Stimulated activated CD4-positive, alpha-beta T cell treated with anti-CD3 and anti-CD28 coated beads, Interleukin-15, amount 100 ng/mL, for 1 hour (primary cell): ENCODE measurements at places on chromosomes 11 and 22.

- no peak for DNase-seq
Measured at GRCh38 chr11:111524056-111524455, 9.5 kb downstream of the HOATZ start.

GRCh38 chr22:42892156-42892555, 35.1 kb upstream of the ARFGAP3 start:
- no peak for DNase-seq

GRCh38 chr11:106410902-106411301, 333.4 kb downstream of the AASDHPPT start:
- no peak for DNase-seq

DNA sequence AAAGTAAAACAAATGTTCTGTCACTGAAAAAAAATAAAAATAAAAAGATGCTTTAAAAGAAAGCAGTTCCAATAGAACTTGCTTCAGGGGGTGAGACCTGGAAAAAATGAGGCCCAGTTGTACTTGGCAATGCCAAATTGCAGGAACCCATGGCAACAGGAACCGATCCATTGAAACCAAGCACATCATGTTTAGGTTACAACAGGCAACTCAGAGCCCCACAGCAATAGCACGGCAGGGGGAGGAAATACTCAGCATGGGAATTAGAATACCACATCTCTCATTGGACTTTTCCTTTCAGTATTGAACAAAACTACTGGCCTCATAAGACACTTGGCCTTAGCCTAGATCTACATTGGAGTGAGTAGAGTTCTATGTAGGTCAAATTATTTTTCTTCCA, 84.3 kb downstream of the MSANTD4 start:
- no peak for DNase-seq

DNA sequence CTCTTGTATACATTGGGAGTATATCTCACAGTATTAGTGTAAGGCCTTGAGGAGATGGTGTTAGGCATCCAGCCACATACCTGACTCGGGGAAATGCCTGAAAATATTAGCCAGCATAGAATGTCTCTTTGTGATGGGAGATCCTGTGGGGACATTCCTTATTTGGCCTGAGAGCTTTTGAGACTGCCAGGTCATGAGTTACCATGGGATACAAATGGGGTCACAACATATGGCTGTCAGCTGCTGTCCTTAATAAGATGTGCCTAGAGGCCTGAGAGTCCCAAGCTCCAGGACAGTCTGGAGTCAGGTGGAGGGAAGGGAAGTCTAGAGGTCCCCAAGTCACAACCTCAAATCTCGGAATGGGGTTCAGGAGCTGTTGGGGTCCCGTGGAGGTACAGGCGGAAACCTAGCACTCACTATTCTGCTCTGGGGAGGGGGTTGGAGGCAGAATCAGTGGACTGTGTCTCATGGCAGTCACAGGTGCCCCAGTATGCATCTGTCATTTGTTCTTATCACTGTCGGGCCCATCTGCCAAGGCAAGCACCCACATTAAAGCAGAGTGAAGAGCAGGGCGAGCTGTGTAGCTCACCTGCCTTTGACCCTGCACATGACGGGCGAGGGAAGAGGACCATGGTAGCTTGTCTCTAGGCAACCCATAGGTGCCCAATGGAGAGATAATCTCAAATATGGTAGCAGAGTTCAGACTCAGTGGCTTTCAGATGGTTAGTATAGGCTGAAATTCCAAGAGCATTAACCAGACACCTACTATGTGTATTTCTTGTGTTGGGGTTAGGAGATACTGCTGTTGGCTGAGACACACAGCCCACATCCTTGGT, 29.9 kb downstream of the KCNQ1OT1 start:
- DNase-seq, result no peak

GRCh38 chr22:48822278-48823233, 1005.1 kb downstream of the BRD1 start:
- no peak for DNase-seq

DNA sequence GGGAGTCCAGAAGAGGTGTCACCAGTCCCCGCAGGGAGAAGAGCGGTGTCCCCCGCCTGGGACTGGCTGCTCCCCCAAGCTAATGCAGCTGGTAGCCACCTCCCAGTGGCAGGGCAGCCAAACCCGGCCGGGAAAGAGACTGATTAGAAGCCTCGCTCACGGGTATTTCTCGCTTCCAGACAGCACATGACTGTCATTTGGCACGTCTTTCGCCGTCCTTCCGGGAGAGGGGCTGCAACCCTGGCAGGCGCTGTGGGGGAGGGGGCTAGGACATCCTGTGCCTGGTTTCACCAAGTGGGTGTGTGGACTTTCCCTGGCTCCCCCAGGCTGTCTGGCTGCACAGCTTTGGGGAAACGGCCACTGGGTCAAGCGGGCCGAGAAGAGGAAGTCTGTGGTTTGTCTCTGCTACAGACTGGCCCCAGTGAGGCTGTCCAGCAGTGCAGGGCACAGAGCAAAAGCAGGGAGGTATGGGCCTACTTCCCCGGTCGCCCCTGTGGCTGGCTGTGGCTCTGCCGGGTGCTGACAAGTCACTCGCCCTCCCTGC, 3.8 kb downstream of the CD81 start:
- no peak for DNase-seq

- DNase-seq, result no peak
Measured at GRCh38 chr11:71066311-71066710, 186.1 kb downstream of the SHANK2 start.

- DNase-seq, result no peak
Measured at GRCh38 chr22:36371920-36372319, 15.8 kb downstream of the MYH9 start.

- DNase-seq, result no peak
Measured at GRCh38 chr11:35780951-35781860, 118.6 kb downstream of the TRIM44 start.

DNA sequence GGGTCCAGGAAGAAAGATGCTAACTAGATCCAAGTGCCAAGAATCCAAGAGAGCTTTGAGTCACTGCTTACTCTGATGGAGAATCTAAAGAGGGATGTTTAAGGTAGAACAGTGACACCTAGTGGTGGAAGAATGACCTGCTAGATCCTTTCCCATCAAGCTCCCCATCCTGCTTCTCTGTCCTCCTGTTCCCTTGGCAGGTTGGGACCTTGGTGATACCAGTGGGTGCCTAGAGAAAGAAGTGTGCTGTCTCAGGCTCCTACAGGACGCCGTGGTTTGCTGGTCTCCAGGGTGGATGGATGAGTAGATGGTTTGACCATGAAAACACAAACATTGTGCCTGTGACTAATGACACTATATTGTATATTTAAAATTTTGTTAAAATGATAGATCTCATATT, 383.7 kb downstream of the TMEM135 start:
- DNase-seq, result no peak

GRCh38 chr11:11329062-11329806, 23.8 kb downstream of the CSNK2A3 start:
- DNase-seq, result no peak

GRCh38 chr11:4381901-4382300, 11.6 kb downstream of the TRIM21 start:
- no peak for DNase-seq

DNA sequence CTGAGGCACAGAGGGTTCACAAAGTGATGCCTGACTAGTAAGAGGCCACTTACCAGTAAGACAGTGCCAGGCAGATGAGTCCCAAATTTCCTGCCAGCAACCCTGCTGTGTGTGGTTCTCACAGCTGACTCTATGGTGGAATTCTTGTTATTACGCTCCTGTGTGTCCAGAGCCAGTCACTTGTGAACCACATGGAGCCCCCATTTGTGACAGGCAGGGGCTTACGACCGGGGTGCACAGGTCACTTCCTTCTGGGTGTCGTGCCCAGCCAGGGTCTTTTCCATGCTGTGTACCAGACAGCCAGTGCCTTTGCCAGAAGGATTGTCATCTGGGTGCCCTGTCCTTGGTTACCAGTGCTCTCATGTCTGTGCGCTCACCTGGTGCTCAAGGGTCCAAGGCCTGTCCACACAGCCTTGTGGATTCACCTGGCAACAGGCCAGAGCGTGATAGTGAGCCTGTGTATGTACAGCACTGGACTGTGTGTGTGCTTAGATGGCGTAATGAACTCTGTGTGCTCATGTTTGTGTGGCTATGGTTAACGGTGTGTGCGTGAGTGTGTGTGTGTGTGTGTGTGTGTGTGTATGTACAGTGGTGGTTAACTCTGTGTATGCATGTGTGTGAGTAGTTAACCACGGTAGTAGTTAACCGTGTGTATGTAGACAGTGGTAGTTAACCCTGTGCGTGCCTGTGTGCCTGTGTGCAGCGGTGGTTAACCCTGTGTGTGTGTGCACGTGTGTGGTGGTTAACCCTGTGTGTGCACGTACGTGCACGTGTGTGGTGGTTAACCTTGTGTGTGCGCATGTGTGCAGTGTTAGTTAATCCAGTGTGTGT, 18.6 kb downstream of the GRAMD4 start:
- no peak for DNase-seq

DNA sequence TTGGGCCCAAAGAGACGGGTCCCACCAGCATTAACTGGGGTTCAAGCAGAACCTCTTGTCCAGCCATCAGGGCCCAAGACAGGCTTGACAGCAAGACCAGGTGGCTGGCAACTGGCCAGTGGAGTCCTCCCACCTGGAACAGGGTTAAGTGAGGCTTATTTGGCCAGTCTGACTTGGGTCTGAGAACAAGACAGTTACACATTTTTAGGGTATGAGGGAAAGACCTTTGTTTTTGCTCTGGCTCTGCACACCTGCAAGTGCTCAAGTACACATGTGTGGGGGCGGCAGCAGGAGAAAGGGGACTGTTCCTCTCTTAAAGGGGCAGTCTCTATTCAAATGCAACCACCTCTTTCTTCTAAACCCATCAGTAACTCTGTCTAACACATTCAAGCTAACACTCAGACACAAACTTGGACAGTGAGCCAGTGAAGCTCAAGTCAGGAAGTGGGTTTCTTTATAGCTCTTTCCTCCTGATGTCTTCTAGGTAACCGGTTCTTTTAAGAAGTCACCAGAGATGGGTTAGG, 116.2 kb downstream of the ETS1 start:
- DNase-seq, result no peak

- DNase-seq, result no peak
Measured at GRCh38 chr11:46949297-46949696, 12.7 kb downstream of the CSTPP1 start.

DNA sequence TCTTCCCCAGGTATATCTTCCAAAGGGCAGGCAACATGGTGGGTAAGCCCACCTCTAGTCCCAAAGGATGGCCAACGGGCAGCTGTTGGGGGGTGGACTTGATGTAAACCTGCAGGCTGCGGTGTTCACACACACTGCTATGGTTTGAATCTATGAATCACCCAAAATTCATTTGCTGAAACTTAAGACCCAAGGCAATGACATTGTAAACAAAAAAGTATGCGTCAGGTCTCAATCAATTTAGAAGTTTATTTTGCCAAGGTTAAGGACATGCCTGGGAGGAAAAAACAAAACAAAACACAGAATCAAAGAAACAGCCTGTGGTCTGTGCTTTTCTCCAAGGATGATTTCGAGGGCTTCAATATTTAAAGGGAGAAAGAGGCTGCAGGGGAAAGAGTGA, 18.3 kb downstream of the RCN1 start:
- DNase-seq, result no peak

DNA sequence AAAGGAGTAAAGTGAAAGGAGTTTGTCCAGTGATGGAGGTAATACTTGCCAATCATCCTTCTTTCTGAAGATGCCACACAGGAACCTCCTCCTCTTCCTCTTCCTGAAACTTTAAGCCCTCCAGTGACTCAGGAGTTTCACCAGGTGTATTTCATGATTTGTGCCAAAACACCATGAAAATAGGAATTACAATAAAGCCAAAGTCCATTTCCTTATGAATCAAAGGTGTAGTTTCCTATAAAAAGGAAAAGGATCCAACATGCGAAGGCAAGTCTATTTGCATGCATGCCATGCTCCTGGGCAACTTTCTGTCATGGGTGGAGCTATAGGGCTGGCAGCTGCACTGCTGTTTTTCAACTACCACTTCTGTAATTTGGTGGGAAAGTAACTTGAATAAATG, 9.8 kb upstream of the POU2AF1 start:
- DNase-seq, result no peak

DNA sequence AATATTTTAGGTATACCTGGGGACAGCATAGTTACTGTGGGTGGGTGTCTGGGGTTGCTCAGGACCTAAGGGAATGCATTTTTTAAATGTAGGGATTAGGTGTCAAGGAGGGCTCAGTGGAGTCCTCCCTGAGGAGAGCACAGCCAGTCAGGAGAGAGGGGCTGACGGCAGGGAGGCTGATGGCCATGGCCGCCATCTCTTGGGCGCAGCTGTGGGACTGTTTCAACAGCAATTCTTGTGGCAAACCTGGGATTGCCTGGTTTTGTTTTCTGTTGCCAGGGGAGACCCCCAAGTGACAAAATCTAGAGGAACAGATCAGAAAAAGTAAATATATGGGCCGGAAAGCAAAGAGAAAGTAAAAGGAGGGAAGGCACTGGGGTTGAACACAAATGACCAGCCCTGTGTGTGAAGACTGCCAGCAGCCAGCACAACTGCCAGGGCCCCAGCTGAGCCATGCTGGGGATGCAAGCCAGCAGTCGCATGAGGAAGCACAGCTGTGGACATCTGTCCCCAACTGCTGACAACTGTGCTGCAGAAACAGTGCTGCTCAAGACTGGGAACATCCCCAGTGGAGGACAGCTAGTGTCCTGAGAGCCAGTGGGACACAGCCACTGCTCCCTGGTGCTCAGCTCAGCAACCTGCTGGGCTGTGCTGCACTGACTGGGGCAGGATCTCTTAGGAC, 10.5 kb downstream of the MIF start:
- no peak for DNase-seq

DNA sequence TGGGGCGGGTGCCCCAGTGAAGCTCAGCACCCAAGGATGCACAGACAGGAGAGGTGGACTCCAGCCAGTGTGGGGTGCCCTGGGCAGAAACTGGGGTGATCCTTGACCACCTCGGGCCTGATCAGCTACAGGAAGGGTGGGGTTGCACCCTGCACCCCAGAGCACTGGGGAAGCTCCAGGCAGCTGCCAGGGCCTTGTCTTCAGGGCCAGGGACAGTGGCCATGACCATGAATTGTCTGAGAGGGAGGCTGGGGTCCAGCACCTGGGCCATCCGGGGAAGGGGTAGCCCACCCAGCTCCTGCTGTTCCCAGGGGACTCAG, 17.6 kb downstream of the IL17REL start:
- no peak for DNase-seq

GRCh38 chr22:19895160-19895849, 40.6 kb upstream of the GNB1L start:
- DNase-seq, result no peak

GRCh38 chr11:123255909-123256308, 60.9 kb upstream of the CLMP start:
- DNase-seq, result no peak

- DNase-seq, result no peak
Measured at GRCh38 chr11:46888636-46889035, 29.7 kb downstream of the LRP4 start.
